ENCODE measurements at places on chromosomes 1 and 21.

DNA sequence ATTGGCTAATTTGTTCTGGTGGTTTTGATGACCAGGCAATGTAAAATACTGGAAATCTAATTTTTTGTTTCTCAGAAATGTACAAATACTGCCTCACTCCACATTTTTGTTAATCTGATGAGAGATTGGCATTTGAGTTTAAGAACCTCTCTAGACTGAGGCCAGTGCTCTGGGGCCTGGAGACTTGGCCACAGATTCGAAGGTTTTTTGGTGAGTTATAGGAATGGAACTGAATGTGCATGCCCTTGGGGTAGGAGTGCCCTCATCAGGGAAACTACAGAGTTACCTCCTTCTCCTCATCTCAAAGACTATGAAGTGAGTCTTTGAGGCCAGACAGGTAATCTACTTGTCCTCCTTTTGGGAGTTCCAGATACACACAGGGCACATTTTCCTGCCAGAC, 347.9 kb downstream of the LTN1 start:
- DNase-seq = no peak

GRCh38 chr1:234123867-234124266, 219.4 kb downstream of the SLC35F3 start:
- no peak for DNase-seq

- no peak for DNase-seq
Measured at GRCh38 chr1:190353538-190354101, 124.0 kb downstream of the BRINP3 start.

- no peak for DNase-seq
Measured at GRCh38 chr1:111487133-111487532, 13.3 kb downstream of the C1orf162 start.

GRCh38 chr1:103461161-103462105, 64.1 kb upstream of the RNPC3 start:
- DNase-seq = peak; percentile 17

DNA sequence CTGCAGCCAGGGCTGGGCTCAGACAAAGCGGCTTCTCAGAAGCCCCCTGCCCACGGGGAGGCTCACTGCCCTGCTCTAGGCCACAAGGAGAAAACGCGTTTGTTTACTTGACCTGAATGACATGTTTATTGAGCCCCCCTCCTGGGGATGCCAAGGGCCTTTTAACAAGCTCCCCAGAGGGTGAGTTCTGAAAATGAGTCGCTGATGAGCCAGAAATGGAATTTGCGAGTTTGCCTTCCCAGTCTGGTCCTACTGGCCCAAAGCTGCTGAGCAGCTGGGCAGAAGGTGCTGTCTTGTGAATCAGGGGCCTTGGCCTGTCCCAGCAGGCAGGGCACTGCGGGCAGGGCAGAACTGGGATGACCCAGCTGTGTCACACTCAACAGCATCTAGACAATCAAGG, 120.6 kb downstream of the SYF2 start:
- peak; percentile 18 for DNase-seq

- DNase-seq = no peak
Measured at GRCh38 chr1:41681331-41682098, 197.0 kb upstream of the EDN2 start.

GRCh38 chr21:34554227-34554626, 42.2 kb upstream of the KCNE1 start:
- no peak for DNase-seq

DNA sequence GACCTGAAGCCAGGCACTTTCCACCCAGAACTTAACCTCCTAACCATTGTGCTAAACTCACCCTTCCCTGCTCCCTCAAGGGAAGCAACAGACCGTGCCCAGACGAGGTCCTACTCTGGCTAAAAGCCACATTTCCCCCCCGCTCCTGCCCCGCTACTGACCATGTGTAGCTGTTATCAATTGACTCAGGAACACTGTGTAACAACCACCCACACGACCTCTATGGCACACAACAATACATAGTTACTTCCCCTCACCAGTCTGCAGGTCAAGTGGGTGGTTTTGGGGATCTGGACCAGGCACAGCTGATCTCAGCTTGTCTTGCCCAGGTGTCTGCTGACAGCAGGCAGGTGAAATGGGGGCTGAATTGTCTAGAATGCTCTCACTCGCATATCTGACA, 40.1 kb downstream of the CAMK2N1 start:
- no peak for DNase-seq

DNA sequence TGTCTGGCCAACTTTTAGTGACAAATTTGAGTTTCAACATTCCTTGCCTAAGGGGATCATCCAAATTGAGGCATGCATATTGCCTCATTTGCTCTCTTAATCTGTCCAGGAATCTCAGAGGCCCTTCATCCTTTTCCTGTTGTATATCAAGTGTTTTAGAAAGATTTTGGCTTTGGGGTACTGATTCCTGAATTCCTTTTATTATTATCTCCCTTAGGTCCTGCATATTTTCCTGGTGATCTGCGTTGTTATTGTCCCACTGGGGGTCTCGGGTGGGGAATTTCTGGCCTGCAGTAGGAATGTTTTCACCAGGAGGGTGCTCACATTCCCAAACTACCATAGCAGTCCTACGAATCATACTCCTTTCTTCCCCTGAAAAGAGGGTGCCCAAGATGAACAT, 4.4 kb upstream of the AADACL3 start:
- no peak for DNase-seq

DNA sequence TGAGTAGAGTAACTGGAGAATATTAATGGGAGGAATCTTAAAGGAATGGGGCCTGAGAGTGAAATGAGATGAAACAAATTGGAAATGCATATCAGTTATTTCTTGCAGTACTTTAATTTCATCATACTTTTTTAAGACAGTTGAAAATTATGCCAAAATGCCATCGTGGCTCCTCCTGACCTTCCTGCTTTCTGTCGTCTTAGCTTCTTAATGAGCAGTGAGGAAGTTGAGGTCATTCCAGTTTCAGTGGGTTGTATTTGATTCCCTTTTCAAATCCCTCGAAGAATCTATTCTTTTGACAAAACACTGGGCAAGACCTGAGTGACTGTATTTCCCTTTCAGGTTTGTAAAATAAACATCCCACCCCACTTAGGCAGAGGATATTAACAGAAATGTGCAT, 134.9 kb upstream of the MAP1LC3C start:
- no peak for DNase-seq

- DNase-seq = peak; percentile 83
Measured at GRCh38 chr1:153032073-153032472, 1.1 kb downstream of the SPRR1B start.

GRCh38 chr1:194043984-194044755, 857.8 kb upstream of the B3GALT2 start:
- DNase-seq = no peak

DNA sequence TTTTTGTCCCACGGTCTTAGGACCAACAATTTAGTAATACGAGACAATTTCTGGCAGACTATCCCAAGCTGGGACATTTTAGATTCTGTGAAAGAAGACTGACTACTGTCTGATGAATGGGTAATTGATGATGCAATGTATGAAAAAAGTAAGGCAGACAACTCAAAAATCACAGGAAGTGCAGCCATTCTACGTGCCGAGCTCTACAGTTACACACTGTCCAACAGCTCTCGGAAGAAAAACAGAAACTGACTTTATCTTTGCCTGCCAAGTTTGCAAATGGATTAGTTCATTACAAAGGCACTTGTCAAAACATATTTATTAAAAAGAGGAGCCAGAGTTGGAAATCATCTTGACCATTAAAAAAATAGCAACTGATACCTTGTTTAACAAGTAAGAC, 31.3 kb downstream of the ZBTB8B start:
- DNase-seq = no peak

DNA sequence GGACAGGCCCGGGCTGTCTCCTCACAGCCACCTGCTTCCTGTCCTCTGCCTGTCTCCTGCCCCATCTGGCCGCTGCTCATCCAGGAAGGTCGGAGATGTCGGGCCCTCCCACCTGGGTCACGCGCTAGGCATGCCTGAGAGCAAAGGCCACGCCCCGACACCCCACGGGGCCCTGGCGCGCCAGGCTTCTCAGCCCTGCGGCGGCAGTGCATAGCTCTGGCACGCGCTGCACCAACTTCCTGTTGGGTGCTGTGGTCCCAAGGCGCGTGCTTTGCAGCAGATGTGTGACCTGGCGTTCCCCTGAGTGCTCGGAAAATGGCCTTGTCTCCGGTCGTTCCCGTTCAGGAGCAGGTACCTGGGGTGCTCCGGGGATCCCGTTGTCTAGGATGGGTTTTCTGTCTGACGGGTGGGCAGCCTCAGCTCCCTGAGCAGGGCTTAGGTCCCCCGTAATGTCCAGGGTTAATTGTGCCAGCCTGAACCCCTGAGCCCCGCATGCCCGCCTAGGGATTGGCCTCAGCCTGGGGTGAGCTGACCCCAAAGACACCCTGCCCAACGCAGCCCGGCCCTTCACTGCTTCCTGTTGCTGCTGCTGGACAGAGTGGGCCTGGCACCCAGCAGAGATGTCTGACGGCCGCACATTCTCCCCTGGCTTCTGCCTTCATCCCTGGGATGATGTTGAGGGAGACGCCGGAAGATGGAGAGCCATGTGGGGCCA, 19.4 kb upstream of the KCNAB2 start:
- peak; percentile 94 for DNase-seq

DNA sequence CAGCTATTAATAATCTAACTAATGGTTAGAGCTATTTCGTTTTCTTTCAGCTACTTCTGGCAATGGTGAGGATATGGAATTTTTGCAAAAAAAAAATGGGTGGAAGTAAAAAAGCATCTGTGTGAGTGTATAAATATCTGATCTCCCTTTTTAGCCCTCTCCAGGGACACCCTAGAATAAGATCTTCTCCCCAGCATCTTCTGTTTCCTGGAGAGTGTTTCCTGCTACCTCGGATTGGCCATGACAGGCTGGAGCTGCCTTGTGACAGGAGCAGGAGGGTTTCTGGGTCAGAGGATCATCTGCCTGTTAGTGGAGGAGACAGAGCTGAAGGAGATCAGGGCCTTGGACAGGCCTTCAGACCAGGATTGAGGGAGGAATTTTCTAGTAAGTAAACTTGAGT, 23.8 kb downstream of the HSD3B2 start:
- DNase-seq = no peak

- no peak for DNase-seq
Measured at GRCh38 chr1:186541003-186541402, 80.1 kb upstream of the PDC start.

- DNase-seq = no peak
Measured at GRCh38 chr1:21754583-21754982, 28.4 kb downstream of the USP48 start.

DNA sequence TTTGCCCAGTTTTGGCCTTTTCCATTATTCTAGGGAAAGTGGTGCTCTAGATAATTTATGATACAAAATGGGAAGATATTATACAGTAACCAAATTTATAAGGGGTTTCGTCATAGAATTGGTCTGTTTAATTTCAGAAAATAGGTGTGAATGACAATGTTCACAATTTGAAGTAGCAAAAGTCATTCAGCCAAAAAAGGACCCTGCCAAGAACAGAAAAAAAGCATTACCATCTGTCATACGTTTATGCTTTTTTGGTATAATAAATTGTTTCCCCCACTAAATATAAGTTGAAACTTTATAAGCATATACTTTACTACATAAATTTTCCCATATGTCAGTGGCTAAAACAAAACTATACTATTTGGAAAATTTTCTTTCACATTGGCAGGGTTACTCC, 4.5 kb upstream of the SPAG17 start:
- no peak for DNase-seq

DNA sequence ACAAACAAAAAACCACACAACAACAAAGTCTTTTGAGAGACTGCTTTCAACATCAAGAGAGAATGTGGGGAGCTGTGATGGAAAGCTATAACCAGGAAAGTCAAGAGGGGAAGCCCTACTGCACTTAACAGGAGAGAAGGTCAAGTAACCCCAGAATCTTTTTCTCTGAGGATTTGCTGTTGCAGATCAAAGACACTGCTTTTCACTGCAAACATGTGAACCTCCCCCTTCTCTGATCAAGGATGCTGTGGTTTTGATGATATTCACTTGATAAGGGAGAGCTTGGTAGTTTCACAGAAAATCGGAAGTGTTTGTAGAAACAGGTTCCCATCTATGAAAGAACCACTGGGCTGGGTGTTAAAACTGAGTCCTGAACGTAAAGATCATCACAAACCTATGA, 4.8 kb downstream of the ETV3 start:
- DNase-seq = no peak

- no peak for DNase-seq
Measured at GRCh38 chr1:10687782-10688408, 108.6 kb downstream of the CASZ1 start.

GRCh38 chr1:43438576-43438952, 15.2 kb downstream of the HYI start:
- no peak for DNase-seq

- DNase-seq = no peak
Measured at GRCh38 chr1:178028841-178029481, 59.1 kb upstream of the SEC16B start.

DNA sequence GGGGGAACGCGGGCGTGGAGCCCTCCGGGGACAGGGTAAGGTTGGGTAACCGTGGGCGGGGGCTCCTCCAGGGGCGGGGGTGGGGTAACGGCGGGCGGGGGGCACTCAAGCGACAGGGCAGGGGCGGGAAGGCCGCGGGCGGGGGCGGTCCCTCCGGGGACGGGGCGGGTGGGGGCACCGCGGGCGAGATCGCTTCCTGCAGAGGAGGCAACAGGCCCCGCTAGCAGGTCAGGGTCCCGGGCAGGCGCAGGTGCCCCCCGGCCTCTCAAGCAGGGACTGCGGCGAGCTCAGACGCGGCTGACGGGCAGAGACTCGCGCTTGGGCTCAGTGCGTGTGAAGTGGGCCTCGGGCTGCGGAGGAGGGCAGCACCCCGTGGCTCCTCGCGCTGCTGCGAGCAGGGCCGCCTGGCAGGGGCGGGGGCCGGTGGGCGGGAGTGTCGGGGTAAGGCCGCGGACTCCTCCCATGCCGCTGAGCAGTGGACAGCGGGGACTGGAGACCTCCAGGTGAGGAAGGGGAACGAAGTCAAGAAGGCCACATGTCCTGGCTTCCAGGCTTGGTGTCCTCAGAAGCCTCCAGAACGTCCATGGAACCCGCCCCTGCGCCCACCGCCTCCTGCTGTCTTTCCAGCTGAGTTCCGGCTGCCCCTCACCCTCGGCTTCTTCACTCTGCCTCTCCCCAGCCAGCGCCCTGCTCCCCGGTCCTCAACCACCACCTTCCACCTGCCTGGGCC, 627 bp upstream of the GNB1 start:
- DNase-seq = peak; percentile 80

GRCh38 chr1:105664495-105664894, 1392.0 kb upstream of the PRMT6 start:
- DNase-seq = no peak

- no peak for DNase-seq
Measured at GRCh38 chr1:205792481-205792881, 17.2 kb upstream of the RAB29 start.

- peak; percentile 75 for DNase-seq
Measured at GRCh38 chr1:3858231-3858981, 1.1 kb downstream of the DFFB start.

DNA sequence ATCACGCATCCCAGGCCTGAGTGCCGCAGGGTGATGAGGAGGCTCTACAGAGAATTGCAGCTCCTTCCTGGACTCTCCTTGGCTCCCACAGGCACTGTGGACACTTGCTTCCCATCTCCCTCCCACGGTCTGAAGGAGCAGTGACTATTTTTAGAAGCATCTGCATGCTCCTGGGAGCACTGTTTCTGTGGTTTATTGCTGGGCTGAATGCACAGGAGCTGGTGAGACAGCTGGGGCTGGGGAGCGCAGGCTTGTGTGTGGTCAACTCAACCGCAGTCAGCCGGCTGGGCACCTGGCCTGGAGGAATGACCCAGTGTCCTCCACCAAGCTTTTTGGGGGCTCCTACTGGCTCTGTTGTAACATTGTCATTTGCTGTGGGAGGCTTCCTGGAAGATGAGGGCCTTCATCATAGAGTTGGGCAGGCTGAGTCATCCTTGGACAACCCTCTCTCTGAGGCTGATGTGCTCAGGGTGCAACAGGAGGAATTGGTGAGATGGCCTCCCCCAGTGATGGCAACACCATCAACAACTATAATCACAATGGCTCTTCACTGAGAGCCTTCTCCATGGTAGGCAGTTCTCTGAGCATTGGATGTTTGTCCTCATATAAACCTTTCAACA, 1.7 kb downstream of the NFASC start:
- no peak for DNase-seq

Data from DMS79 treated with DMSO at 0.1 percent for 48 hours (cell line).